ENCODE measurements at places on chromosomes 16 and 17.

- DNase-seq = no peak
Observed at GRCh38 chr16:67571464-67571863, 9.1 kb downstream of the CTCF start.

GRCh38 chr16:7374614-7375174, 42.0 kb downstream of the RBFOX1 start:
- DNase-seq = no peak

DNA sequence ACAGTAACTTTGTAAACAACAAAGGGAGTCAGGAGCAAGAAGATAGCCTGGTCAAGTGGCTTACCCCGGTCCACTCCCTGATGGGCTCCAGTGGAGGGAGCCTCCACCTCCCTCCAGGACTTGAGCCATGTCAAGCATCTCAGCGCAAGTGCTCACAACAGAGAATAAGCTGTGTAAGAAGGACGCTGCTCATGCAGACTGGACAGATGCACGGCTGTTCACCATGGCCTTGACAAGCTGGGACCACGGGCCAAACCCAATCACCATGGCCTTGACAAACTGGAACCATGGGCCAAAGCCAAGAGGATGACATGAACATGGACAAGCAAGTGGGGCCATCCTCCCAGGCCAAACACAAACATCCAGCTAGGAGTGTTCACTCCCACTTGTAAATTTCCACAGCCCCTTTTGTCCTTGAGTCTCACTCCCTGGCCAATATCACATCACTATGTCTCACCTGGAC, 3.4 kb upstream of the PITPNM3 start:
- no peak for DNase-seq

DNA sequence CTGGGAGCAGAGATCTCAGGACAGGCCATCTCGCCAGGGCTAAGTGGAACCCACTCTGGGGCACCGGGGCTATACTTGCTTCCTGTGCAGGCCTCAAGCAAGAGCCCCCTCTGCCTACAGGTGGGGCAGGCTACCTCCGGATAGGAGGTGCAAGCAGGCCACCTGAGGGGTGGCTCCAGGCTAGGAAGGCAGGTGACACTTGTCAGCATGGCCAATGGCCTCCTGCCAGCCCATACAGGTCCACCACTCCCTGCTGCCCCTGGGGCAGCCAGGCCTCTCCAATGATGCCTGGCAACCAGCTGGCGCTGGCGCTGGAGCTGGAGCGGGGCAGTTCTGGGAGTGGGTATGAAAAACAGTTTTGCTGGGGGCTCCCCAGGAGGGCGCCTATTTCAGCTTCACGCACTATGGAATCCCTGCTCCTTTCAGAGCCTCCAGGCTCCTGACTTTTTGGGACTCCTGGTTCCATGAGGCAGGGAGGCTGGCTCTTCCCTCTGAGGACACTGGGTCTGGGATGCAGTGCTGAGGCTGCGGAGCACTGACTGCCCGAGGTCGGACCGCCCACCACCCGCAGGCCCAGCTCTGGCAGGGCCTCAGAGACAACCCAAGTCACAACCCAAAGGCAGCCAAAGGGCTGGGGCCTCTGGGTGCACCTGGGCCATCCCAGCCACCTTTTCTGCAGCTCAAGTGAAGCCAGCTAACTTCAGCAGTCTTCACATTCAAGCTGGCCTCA, 8.4 kb upstream of the SREBF1 start:
- no peak for DNase-seq

DNA sequence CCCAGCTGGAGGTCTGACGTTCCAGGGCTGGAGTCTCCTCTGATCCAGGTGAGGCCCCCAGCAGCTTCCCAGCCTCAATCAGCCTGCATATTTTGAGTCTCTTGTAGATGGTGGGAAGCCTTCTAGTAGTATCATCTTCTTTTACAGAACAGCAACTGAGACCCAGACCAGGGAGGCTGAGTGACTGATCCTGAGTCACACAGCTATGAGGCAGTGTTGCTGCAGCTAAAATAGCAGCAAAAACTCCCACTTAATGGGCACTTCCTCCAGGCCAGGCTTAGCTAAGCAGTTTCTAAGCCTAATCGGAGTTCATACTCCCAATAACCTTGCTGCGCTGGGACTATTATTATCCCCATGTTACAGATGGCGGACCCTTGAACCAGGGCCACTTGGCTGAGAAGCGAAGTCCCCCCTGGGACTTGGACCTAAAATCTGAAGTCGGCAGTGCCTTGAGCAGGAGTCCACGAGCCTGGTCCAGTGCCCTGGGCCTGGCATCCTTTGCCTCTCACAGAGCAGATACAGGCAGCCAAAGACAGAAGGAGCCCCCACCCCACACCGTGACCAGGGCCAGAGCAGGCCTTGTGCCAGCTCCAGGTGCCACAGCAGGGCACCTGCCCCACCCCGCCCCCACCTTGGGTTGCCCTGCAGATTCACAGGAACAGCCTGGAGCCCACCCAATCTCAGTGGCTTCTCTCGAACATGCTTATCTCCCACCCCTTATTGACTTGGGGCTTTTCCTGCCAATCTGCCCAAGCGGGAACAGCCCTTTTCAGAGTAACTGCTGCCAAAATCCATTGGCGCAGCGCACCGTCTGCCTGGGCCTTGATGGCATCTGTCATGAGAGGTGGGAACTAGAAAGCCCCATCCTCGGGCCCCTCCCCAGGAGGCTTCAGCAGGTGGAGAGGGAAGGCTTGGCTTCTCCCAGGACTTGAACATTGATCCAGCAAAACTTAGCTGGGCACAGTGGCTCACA, 65.1 kb downstream of the SOCS1 start:
- DNase-seq = no peak

DNA sequence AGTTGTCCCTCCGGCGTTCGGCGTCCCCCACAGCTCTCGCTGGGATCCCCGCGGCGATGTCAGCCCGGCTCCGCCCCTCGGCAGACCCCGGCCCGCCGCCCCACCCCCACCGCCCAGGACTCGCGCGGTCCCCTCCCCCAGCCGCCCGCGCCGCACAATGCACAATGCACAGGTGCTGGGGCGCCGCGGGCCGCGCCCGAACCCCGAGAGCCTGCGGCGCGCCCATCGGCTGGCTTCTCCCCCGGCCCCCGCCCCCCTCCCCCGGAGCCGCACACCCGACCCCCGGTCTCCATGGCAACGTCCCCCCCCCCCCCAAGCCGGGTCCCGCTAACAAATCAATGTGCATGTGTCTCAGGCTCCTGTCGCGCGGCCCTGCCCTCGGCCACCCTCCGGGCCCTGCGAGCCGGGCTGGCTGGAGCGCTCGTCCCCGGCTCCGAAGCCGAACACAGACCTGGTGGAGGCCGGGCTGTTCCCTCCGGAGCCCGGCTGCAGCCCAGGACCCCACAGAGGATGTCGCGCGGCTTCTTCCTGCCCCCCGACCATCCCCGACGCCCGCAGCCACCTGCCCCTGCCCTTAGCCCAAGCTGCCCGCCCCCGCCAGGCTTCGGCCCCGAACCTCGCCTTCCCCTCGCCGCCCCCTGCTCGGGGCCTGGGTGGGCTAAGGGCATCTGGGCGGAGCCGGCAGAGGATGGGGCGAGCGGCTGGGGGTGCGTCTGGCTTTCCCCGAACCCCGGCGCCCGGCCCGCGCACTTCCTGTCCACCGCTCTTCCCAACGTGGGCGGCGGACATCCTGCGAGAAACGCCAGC, 818 bp upstream of the CBX8 start:
- DNase-seq = no peak

DNA sequence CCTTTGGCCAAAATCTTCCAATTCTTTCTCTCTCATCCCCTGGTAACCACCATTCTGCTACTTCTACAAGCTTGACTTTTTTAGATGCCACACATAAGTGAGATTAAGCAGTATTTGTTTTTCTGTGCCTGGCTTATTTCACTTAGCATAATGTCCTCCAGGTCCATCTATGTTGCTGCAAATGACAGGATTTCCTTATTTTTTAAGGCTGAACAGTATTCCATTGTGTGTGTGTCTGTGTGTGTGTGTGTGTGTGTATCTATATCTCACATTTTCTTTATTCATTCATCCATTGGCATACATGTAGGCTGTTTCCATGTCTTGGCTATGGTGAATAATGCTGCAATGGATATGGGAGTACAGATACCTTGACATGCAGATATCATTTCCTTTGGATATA, 6.1 kb downstream of the ACACA start:
- no peak for DNase-seq

GRCh38 chr16:64453646-64454045, 668.2 kb downstream of the CDH11 start:
- no peak for DNase-seq

- no peak for DNase-seq
Observed at GRCh38 chr16:53506254-53506653, 3.2 kb upstream of the AKTIP start.

DNA sequence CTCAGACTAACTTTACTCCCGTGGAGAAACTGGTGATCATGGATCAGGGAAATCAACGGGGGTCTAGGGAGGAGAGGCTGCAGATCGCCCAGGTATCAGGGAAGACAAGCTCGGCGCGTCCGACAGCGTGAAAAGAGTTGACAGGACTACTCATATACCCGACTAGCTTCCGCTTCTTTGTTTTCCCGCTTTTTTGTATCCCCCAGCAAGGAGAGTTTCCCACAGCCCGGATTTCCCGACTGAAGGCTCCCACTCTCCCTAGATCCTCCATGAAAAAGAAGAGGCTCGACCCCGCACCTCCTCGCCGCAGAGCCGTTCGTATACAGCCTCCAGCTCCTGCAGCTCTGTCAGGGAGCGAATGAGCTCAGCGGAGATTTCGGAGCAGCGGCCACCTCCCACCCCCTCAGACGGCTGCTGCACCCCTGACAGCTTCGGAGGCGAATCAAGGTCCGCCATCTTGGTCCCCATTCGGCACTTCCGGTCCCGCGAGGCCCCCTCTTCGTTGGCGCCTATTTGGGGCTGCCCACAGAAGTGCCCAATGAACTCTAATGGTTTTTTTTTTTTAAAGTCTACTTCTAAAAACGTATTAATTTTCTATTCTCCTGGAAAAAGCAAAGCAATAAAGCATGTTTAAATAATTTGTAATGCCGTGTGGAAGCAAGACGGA, at the start of gene COG4:
Gene COG4, minus strand, starts transcription at position 479 of the 667 bp plus-strand sequence. Its CDS starts 11 bp downstream, at position 468.
- peak; percentile 90 for DNase-seq

GRCh38 chr17:16171613-16172012, 43.7 kb downstream of the NCOR1 start:
- no peak for DNase-seq

DNA sequence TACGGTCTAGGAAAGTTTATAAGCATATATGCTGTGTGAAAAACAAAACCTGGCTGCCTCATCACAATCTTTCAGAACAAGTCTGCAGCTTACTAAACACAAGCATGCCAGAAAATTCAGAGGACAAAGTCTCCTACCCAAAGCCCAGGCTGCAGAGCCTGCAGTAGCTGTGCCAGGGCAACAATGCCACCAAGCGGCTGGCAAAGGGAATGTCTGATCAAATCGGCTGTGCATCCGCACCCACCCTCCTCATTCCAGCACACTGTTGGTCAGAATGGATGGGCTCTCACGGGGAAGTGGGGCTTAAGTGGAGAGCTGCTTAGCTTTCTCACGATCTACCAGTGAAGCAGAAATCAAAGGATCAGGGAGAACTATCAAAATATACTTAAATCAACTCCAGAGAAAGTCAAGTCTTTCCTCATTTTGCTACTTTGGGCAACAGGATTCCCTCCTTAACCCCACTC, 73.5 kb downstream of the CYTH1 start:
- peak; percentile 55 for DNase-seq

DNA sequence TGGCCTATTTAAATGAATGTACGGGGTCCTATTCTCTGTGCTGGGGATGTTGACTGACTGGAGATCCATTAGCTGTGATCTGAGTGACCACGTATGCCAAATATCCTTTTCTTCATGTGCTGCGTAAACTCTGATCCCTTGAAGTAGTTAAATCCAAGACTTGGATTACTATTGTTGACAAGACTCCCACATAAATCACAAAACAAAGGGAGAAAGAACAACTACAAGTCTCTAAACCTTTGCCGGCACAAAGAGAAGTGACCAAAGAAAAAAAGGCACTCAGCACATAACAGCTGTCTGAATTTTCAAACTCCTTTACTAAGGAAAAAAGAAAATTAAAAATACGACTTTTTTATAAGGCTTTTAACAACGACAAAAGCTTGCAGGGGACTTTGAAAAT, 559.9 kb upstream of the CDH8 start:
- no peak for DNase-seq

GRCh38 chr17:82961366-82962162, 117.8 kb upstream of the METRNL start:
- no peak for DNase-seq

DNA sequence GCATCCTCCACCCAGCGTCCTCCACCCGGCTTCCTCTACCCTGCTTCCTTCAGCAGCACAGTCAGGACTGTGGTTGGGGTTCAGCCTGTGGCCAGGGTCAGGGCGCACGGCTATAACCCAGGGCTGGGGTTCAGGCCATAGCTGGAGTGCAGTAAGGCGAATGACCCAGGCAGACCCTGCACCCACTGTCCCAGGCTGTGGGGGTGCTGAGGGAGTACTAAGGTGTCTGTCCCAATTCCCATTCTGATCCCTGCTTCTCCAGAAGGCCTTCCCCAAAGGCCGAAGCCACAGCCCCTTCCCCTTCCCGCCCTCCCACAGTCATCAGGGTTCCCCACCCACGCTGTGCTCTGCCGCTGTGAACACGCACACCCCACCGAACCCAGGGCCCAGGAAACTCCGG, 12.4 kb downstream of the EMC6 start:
- DNase-seq = no peak

DNA sequence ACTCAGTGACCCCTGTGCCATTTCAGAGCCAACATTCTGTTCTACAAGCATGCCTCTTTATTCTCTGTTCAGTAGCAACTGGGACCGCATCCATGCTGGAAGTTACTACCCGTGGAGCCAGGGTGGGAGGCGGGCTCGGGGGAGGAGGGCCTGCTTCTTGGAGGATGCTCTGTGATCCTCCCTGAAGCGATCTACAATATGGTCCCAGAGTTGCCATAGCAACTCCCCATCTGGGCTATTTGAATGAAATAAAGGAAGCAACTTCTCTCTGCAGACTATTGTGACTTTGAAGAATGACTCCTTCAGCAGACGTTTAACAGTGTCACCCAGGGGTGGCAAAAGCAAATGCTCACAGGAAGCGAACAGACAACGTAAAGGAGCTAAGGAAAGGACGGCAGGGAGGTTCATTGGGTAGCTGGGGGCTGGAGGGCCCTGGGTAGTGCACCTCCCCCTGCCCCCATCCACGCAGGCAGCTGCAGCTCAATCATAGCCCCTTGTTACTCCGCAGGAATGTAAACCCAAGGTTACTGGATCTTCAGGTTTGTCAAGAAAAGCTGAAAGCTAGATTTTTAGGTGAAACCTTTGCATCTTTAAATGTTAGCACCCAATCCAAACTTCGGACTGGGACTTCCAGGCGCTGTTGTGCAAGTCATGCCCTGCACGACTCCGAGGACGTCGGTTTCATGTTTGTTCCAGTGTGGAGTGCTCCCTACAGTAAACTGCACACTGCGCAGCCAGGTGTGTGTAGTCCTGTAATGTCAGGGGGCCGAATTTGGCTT, 51.1 kb upstream of the MEAK7 start:
- DNase-seq = no peak

DNA sequence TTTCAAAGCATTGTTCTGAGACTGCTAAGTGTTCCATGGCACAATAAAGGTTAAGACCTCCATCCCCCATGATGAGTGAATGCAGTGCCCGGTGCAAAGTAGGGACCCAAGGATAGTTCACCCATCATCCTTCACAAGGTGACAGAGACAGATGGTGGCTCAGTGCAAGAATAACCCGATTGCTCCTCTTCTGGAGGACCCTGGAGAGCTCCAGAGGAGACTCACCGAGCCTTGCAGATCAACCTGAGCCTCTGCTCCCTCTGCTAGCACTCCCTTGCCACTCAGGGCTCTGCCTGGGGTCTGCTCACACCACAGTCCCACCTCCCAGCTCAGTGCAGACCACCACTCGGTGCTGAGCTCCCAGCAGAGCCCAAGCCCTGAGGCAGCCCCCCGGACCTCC, 49.3 kb downstream of the C16orf78 start:
- DNase-seq = no peak

GRCh38 chr16:89020068-89020924, 43.3 kb upstream of the CBFA2T3 start:
- DNase-seq = peak; percentile 39
